ENCODE measurements at places on chromosomes 7 and 10.
A peak's percentile ranks its signal among the peaks of the same experiment; 100 is the strongest.

DNA sequence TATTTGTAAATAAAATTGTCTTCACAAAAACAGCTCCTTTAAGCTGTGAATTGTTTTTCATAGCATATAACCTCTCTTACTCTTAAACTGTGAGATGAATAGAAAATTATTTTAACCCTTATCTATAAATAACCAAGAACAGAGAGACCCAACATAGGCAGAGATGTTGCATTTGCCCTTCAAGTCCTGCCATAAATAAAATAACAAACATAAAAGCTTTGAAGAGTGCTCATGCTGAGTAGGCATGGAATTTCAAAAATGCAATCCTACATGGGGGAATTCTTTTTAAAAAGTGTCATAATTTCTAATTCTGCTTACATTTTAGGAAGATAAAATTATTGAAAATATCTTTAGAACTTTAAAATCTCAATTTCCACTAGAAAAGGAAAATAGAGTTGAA, 124.1 kb upstream of the FERD3L start:
- no peak for DNase-seq

- no peak for DNase-seq
Measured at GRCh38 chr7:954330-955238, at the start of gene ADAP1. TSS of gene ADAP1 (minus strand) at chr7:954680. CDS start at chr7:954477, 203 bp downstream.

DNA sequence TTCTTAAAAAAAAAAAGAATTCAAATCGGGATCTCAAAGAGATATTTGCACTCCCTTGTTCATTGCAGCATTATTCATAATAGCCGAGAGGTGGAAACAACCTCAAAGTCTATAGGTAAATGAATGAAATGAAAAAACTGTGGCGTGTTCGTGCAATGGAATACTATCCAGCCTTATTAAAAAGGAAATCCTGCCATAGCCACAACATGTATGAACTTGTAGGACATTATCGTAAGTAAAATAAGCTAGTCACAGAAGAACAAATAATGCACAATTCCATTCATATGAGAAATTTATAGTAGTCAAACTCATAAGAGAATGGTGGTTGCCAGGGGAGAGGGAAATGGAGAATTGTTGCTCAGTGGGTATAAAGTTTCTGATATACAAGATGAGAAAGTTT, 37.9 kb downstream of the GRK5 start:
- DNase-seq, result no peak

DNA sequence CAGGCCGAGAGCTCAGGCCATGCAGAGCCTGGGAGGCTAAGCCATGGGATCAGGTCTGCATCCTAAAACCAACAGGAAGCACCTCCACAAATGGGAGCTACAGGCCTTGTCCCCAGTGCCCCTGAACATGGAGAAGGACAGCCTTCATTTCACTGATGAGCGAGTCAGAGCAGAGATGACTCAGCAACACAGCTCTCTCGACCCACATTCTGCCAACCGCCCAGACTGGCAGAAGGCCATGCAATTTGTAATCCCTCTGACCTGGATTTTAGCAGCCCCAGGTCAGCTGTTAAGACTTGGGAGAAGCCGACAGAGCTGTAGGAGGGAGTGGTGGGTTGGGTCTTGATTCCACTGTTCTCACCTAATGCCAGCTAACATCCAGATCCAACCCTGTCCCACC, 25.5 kb downstream of the VOPP1 start:
- DNase-seq, result no peak

DNA sequence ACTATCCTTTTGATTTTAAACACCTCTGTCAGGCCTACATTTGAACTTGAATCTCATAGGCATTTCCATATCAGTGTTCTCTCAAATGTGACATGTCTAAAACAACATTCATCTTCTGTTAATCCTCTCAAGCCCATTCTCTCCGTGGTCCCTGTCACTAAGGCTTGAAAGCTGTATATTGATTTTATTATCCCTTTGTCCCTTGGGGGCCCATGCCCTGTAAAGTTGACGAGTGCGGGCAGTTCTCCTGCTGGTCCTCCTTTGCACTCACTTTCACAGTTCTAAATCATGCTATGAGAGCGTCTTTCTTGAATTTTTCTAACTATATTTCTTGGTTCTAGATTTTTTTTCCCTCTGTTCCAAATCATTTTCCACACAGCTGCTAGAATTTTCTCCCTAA, 27.3 kb downstream of the GALNT11 start:
- no peak for DNase-seq

DNA sequence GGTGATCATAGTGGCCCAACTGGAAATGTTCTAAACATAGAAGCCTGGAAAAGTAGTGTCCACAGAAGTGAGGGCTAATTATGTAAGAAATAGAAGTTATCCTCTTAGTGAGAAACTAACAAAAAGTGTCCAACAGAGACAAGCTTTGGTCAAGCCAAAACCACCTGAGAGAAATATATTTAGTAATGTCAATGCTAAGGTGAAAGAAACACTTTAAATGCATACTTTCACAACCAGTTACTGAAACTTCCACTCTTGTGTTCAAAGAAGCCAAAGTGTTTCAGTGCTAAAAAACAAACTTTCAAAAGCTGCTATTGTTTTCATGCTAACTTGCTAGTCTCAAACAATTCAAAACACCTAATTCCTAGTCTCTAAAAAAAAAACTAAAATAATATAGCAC, 18.1 kb downstream of the RAB11FIP2 start:
- no peak for DNase-seq

- no peak for DNase-seq
Measured at GRCh38 chr7:33754933-33755928, 150.1 kb upstream of the BMPER start.

- no peak for DNase-seq
Measured at GRCh38 chr7:17369691-17370426, 71.4 kb downstream of the AHR start.

DNA sequence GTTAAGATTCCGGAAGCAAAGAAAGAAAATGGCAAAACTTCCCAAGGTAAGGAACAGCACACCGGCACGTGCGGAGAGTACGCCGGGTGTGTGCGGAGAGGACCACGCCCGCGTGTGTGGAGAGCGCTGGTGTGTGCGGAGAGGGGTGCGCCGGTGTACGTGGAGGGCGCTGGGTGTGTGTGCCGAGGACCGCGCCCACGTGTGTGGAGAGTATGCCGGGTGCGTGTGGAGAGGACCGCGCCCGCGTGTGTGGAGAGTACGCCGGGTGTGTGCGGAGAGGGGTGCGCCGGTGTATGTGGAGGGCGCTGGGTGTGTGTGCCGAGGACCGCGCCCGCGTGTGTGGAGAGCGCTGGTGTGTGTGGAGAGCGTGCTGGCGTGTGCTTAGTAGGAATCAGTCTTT, 48.6 kb upstream of the DPYSL4 start:
- no peak for DNase-seq

DNA sequence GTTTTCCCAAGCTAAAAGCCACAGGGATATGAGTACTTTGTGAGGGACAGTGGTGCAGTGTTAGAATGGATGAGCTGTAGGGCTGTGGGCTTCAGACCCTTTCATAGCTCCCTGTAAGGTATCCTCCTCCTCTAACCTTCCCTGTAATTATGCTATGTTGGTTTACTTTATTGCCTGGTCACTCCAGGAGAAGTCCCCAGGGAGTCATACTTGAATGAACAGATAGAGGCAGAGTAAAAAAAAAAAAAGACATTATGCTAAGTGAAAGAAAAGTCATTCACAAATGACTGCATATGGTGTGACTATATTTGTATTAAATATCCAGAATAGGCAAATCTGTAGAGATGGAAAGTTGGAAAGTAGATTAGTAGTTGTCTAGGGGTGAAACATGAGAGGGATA, 434.4 kb downstream of the AUTS2 start:
- DNase-seq, result no peak

DNA sequence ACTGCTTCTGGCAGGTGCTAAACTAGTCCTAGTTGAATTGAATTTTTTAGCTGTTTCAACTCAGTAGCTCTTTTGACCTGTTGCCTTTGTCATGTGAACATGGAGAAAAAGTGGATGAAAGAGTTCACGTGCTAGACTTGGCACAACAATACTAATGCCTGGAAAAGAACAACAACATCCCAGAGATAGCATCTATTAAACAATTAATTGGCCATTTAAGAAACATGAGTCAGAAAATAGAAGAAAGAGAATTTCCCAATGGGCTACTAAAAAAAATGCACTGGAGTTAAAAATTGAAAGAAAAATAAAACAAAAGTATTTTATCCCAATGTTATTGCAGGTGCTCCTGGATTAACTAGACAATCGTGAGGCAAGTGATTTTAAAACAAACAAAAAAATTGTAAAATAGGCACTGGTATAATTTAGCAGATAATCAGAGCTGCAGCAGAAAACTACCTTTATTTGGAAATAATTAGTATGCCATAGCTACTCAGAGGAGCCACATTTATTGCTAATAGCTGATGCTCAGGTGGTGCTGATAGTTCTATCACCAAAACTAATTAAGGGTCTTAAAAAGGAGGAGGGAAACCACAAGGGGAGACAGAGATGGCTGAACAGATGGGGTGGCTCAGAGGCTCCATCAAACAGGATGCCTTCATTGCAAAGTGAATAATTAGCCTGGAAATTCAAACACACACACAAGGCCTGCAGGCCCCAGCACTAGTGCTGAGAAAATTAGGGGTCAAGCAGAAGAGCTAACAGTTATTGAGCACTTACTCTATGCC, 17.6 kb downstream of the CCDC71L start:
- no peak for DNase-seq

DNA sequence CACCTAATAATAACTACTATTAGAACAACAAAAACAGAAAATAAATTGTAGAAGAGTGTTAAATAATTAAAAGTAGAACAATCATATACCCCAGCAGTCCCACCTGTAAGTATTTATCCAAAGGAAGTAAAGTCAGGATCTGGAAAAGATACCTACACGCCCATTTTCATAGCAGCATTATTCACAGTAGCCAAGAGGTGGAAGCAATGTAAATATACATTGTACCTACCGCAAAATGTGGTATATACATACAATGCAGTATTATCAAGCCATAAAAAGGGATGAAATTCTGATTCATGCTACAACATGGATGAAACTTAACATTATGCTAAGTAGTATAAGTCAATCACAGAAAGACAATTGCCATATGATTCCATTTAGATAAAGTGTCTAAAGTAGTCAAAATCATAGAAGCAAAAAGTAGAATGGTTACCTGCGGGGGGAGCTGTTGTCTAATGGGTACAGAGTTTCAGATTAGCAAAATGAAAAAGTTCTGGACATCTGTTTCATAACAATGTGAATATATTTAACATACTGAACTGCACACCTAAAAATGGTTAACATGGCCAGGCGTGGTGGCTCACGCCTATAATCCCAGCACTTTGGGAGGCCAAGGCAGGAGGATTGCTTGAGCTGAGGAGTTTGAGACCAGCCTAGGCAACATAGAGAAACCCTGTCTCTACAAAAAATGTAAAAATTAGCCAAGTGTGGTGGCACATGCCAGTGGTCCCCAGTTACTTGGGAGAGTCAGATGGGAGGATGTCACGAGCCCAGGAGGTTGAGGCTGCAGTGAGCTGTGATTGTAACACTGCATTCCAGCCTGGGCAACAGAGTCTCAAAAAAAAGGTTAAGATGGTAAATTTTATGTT, 6.0 kb upstream of the TMED4 start:
- DNase-seq, result no peak

DNA sequence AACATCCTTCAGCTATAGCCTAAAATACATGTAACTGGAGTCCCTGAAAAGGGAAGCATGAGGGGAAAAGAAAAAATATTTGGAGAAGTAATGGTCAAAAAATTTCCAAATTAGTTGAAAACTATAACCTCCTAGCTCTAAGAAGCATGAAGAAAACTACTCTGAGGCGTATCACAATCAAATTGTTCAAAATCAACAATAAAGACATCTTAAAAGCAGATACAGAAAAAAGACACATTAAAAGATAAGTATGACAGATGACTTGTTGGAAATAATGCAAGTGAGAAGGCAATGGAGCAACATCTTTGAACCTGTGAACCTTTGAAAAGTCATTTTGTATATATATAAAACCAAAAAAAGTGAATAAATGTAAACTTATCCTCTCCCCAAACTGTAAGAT, 93.1 kb downstream of the RNF32 start:
- no peak for DNase-seq

- no peak for DNase-seq
Measured at GRCh38 chr10:30282221-30282620, 66.9 kb downstream of the MTPAP start.

- no peak for DNase-seq
Measured at GRCh38 chr10:28644647-28645046, 32.7 kb upstream of the BAMBI start.

DNA sequence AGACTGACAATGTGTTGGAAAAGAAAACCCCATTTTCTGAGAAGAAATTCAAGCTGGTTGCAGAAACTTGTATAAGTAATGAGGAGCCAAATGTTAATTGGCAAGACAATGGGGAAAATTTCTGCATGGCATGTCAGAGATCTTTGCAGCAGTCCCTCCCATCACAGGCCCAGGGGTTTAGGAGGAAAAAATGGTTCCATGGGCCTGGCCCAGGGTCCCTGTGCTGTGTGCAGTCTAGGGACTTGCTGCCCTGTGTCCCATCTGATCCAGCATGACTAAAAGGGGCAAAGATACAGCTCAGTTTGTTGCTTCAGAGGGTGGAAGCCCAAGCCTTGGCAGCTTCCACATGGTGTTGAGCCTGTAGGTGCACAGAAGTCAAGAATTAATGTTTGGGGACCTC, 440.3 kb upstream of the TPK1 start:
- DNase-seq, result no peak

GRCh38 chr10:52313933-52314821, at the start of gene DKK1:
TSS of gene DKK1 (plus strand) at chr10:52314281. CDS start at chr10:52314435, 154 bp downstream.
- peak; percentile 13 for DNase-seq

DNA sequence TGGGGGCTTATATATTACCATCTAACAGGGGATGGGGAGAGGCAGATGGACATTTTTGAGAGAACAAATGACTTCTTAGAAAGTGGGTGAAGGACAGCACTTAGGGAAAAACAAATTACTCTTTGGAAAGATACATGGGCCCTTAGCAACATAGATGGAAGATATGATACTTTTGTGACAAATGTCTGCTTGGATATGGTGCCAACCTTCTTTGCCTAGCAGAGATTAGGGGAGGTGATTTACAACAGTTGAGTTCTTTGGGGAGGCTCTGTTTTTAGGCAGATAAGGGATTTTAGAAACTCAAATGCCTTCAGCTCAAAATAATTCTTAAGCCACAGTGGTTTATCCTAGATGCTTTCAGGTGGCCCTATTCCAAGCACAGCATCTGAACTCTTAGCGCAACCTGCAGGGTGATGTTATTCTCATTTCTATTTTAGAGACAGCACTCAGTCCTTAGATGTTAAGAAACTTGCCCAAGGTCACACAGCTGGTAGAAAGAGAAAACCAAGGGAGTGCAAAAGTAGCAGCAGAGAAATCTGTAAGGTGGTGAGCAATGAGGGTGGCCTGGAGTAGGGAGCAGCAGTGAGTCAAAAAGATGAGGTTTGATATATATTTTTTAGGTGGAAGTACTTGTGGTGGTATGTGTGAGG, 75.1 kb upstream of the KMT2E start:
- no peak for DNase-seq

- DNase-seq, result no peak
Measured at GRCh38 chr7:128259131-128260061, 18.3 kb downstream of the LEP start.

GRCh38 chr10:67723601-67724000, 27.6 kb upstream of the CTNNA3 start:
- no peak for DNase-seq

Data from cortex of kidney (tissue), 1 donor.